H7 (cell line): ENCODE measurements at places on chromosomes 12 and 14.
A peak's percentile ranks its signal among the peaks of the same experiment; 100 is the strongest.

- DNase-seq: no peak
Observed at GRCh38 chr12:81558031-81558430, 201.1 kb downstream of the PPFIA2 start.

DNA sequence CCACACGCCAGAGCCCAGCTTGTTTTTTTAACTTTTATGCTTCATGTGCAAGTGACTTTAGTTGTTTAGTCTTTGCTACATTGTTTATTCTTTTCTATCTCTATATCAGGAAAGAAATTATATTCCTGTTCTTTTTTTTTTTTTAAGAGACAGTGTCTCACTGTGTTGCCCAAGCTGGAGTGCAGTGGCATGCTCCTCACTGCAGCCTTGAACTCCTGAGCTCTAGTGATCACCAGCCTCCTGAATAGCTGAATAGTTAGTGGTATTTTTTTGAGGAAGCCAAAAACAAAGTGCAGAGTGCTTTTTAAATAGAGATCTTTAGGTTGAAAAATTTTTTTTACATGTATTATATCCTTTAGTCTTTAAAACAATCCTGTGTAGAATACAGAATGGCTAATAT is 58.2 kb downstream of the ETNK1 start:
- no peak for DNase-seq

- DNase-seq: peak; percentile 79
Observed at GRCh38 chr14:95480887-95481226, 35.6 kb downstream of the SYNE3 start.

GRCh38 chr12:71183846-71184245 is 26.0 kb upstream of the TSPAN8 start:
- no peak for DNase-seq

DNA sequence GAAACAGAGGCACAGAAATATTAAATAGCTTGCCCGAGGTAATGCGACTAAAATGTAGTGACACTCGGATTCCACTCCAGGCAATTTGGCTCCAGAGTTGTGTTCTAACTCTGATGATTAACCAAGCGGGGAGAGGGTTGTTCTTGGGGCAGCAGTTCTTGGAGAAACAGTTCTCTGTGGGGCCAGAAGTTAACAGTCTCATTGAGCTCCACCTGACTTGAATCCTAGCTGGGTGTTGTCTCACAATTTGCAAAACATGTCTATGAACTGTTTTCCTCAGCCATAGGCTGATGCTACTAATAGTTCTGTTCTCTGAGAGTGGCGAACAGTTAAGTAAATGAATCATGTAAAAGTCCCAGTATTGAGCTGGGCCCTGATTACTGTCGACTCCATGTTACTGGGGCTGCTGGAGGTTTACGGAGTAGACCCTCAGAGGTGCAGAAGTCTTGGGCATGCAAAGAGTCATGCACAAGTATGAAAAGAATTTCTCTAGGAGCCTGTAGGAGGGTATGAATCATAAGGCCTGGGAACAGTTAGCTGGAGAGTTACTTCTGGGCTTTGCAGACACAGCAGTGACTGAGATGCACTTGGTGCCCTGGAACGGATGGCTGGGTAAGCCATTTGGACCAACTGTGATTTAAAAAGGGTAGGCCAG is 15.4 kb upstream of the NIN start:
- no peak for DNase-seq

DNA sequence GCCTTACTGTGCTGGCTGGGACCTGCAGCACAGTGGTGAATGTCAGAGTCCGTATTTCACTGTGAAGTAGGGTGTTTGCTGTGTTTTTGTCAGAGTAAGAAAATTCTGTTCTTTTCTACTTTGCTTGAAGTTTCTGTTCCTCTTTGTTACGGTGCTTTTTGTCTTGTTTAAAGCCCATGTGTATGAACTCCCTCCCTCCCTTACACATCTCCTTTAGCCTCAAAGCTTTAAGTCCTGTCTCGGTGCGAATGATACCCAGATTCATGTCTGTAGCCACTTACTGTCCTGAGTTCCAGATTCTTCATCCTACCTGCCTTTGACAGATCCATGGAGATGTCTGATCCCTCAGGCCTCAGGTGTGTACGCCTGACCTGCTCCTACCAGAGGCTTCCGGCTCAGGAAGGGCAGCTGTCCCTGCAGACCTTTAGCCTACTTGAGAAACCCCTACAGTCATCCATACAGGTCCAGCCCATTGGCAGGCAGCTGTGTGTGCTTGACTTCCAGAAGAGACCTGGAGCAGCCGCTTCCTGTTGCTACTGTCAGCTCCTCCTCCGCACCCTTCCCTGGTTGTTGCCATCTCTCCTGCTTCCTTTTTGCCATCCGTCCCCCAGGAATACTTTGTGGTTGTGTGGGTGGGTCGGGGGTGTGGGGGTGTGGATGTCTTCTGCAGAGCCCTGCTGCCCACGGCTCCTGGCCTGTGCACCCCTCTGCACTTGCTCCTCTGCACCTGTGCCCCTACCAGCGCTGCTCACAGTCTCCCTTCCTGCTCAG is 72.9 kb downstream of the DDX51 start:
- no peak for DNase-seq

DNA sequence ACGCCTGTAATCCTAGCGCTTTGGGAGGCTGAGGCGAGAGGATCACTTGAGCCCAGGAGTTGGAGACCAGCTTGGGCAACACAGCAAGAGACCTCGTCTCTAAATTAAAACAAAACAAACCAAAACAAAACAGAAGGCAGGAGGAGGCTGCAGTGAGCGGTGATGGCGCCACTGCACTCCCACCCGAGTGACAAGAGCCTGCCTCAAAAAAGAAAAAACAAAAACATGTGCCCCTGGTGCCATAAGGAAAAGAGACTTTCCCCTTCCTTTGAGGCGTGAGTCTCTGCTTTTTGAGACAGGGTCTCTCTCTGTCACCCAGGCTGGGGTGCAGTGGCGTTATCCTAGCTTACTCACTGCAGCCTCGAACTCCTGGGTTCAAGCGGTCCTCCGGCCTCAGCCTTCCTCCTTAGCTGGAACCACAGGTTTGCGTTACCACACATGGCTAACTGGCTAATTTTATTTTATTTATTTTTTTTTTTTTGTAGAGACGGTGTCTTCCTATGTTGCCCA is 9.0 kb upstream of the EAPP start:
- DNase-seq: no peak

DNA sequence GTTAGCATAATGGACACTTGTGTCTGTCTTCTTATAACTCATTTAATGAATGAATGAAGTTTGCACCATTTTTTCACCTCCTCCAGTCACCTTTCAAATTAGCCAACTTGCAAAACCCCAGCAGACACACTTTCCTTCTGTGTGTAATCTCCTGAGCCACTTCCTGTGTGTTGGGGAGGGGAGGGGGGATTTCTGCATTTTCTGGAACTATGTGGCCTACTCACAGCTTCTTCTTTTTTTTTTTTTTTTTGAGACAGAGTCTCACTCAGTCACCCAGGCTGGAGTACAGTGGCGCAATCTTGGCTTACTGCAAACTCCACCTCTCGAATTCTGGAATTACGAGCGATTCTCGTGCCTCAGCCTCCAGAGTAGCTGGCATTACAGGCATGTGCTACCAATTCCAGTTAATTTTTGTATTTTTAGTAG is 4.1 kb upstream of the SERPINA1 start:
- DNase-seq: no peak

GRCh38 chr14:98138666-98139065 is 1133.3 kb downstream of the BCL11B start:
- DNase-seq: peak; percentile 27

DNA sequence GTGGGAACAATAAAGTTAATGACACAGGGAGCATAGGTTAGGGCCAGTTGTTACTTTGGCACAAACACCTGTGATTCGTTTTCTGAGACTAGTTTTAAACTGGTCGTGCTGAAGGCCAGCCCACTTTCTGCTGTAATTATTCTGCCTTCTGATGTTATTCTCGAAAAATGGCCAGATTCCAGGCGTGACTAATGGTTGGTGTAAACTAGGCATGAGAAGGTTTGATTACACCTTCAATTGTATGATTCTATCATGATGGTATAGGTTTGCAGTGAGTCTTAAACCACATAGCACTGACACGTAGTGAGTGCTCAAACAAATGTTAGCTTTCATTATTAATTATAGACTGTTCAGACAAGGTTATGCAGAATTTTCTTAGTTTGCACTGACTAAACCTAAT is 39.0 kb downstream of the CKB start:
- no peak for DNase-seq

DNA sequence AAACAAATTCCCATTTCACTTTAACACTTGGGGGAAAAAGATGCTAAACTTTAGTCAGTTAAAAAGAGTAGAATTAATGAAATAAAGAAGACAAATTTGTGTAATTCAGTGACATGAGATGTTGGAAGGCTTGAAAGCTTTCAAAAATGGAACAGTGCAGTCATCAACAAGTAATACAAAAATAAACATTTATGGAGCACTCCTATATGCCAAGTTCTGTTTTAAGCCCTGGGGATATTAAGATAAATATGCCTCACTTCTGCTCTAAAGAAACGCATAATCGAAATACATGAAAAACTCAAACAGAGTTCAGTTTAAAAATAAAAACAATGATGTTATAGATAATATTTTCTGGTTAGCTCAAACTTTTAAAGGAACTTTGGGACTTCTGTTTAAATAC is 93.0 kb downstream of the KCNH5 start:
- no peak for DNase-seq

DNA sequence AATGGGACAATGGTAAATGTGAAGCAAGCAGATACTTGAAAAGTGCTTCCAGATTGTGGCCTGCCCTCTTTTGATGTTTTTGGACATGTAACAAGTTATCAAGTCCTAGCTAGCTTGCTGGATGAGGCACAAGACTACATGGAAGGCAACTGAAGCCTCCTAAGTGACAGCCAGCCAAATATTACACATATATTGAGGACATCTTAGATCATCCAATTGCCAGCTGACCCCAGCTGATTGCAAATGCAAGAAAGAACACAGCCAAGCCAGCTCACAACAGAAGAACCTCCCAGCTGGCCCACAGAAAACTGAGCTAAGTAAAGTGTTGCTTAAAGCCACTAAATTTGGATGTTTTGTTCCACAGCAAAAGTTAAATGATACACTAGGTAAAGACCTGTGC is 156.9 kb downstream of the SRGAP1 start:
- no peak for DNase-seq

DNA sequence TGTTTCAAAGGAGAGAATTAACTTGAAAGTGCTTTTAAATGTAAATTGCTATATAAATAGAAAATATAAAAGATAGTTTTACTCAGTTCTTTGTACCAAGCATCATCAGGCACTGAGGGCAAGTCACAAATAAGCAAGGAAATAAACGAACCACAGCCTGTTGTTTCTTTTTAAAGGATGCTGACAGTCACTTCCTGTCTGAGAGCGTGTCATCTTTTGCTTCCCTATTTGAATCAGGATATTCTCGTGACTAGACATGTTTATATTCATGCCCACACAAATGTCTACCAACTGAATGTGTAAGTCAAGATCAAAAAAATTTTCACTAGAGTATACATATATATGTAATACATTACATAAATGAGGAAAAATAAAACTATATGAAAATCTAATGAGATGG is 31.4 kb upstream of the SLC2A13 start:
- DNase-seq: no peak

DNA sequence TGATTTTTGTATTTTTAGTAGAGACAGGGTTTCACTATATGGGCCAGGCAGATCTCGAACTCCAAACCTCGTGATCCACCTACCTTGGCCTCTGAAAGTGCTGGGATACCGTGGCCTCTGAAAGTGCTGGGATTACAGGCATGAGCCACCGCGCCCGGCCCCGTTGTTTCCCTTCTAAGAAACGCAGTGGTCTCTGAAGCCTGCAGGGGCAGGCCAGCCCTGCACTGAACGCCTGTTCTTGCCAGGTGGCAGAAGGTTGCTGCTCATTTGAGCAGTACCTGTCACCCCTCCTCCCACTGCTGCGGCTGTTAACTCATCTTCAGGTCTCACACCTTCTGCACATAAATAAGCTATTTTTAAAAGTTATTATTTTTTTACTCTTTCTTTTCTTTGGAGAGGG is 24.3 kb downstream of the GPRC5A start:
- DNase-seq: peak; percentile 51

DNA sequence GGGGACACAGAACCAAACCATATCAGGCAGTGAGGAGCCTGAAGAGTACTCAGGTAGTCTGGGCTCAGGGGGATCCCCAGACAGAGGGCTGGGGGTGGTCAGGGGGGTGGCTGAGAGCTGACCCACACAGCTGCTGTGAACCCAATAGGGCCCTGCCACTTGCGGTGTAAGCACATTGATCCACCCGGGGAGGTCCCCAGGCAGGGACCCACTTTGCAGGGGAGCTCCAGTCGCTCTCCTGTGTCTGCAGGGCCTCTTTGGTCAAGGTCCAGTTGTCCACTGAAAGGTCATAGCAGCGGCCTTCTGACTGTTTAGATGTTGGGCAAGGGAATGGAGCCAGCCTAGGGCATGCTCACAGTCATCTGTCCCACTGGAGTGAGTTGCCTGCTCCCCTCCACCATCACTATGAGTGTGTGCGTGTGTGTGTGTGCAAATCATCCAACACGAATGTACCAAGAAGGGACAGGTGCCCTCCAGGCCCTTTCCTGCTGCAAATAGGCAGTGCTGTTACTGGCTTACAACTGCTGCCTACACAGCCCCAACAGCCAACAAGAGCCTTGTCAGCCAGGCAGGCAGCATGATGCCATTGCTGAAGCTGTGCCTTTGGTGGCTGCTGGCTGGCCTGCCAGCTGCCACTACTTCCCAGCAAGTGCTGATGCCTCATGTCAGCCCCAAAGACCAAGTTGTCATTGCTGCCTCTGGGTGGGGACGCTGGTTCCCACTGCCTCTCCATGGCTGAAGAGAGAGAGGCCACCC is 71.3 kb downstream of the TSPAN11 start:
- no peak for DNase-seq

- no peak for DNase-seq
Observed at GRCh38 chr12:123828854-123829547, 66.9 kb downstream of the DNAH10 start.

- no peak for DNase-seq
Observed at GRCh38 chr14:104560586-104560945, 19.0 kb upstream of the C14orf180 start.

GRCh38 chr12:78671295-78671694 is 193.3 kb upstream of the SYT1 start:
- no peak for DNase-seq

GRCh38 chr12:100953217-100953616 is 158.6 kb downstream of the ANO4 start:
- no peak for DNase-seq

DNA sequence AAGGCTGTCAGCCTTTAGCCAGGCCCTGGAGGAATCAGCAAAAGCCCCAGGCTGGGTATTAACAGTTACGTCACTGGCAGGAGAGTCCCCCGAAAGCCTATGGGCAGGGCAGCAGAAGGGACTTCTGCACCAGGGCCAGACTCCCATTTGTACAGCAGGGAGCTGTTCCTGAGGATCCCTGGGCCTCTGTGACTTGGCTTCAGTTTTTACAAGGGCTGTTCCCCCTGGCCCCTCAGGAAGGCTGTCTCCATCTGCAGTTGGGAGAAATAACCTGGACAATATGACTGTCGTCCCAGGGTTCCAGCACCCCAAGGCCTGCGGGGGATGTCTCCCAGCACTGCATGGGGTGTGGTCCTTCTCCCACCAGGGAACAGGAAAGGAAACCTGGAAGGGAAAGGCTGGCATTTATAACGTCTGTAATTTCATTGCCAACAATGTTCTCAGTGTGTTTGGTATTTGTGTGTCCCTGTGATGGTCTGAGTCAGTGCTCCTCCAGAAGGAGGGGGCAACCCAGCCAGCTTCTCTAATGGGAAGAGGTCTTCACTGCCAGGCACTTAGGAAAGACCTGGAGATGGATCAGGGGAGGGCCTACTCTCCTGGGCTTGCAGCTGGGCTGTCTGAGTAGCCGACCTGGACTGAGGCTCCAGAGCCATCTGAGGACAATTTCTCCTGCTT is 42.4 kb downstream of the ERH start:
- DNase-seq: peak; percentile 18
